Fibroblast of the aortic adventitia (primary cell): ENCODE measurements at places on chromosomes 16 and 17.

- no peak for DNase-seq
These were observed 44.9 kb upstream of the DLX4 start for GRCh38 chr17:49924116-49924515.

DNA sequence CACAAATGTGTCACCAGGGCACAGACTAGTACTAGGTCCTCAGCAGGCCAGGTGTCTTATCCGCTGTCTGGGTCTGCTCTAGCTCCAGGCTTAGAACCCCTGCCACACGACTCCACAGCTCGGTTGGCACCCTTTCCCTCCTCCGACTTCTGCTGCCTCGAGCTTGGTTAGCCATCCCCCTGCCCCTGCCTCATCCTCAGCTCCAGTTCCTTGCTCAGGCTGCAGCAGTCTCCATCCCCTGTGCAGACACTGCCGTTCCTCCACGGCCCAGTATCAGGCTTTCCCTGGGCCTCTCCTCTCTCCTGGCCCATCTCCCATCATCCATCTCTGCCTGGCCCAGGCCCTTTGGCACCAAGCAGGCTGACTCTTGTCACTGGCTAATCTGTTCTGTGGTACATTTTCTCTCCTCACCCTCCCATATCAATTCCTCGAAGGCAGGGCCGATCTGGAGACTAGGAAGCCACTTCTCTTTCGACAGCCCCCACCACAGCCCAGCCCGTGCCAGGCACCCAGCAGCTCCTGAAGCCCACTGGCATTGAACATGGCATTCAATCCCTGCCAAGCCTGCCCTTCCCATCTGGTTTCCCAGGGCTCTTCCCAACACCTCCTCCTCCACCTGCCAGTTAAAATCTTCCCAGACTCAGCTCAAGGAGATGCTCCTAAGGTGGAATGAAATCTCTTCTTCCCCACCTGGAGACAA, 1.4 kb upstream of the GRN start:
- DNase-seq = no peak

GRCh38 chr17:945672-946071, 33.9 kb downstream of the NXN start:
- no peak for DNase-seq

GRCh38 chr16:72013389-72013788, 4.8 kb downstream of the DHODH start:
- DNase-seq = peak; percentile 19

DNA sequence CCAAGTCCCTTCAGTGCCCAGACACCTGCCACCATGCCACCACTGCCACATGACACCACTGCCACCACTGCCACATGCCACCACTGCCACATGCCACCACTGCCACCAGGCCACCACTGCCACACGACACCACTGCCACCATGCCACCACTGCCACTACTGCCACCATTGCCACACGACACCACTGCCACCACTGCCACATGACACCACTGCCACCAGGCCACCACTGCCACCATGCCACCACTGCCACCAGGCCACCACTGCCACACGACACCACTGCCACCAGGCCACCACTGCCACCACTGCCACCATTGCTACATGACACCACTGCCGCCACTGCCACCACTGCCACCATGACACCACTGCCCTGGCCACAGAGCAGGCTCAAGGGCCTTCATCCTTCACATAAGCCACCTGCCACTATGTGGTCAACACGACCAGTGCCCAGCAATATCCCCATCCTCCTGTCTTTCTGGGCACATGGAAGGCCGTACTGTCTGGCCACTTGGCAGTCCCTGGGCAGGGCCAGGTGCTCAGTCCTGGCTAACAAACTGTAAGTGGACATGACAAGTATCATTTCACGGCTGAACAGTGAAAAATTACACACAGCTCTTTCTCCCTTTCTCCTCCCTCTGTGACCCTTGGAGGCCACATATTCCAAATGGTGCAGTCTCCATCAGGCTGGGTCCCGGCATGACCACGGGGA, 33.1 kb downstream of the ABR start:
- no peak for DNase-seq

DNA sequence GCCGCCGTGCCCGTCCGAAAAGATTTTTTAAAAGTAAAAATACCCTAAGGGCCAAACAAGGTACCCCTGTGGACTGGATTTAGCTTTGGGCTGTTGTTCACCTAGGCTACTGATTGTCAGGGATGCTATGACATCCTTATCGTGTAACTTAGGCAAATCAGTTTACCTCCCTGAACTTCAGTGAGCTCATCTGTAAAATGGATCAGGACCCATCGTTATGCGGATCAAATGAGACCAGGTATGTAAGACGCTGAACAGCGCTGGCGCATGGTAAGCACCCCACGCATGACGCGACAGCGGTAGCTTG, 658 bp upstream of the ZNF771 start:
- DNase-seq = no peak

- no peak for DNase-seq
These were observed 246.6 kb upstream of the DYNLRB2 start for GRCh38 chr16:80294172-80294571.

- DNase-seq = no peak
These were observed 144.0 kb upstream of the CHMP6 start for GRCh38 chr17:80847496-80848230.

DNA sequence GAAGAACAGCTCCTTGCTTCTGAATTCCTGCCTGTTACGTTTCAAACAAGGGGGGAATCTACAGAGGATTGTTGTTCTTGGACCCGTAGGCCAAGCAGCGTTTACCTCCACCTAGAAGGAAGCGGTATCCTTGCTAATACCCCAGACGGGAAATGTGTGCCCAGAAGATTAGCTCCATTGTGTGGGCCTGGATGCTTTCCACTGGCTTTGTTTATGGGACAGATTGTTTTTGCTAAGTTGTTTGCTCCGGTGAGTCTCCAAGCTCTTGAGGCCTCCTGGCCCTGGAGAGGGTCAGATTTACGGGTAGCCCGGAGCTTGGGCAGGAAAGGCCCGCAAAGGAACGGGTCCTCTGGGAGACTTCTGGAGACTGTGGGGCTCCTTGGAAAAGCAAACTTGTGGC, 28.4 kb upstream of the MRTFB start:
- no peak for DNase-seq

DNA sequence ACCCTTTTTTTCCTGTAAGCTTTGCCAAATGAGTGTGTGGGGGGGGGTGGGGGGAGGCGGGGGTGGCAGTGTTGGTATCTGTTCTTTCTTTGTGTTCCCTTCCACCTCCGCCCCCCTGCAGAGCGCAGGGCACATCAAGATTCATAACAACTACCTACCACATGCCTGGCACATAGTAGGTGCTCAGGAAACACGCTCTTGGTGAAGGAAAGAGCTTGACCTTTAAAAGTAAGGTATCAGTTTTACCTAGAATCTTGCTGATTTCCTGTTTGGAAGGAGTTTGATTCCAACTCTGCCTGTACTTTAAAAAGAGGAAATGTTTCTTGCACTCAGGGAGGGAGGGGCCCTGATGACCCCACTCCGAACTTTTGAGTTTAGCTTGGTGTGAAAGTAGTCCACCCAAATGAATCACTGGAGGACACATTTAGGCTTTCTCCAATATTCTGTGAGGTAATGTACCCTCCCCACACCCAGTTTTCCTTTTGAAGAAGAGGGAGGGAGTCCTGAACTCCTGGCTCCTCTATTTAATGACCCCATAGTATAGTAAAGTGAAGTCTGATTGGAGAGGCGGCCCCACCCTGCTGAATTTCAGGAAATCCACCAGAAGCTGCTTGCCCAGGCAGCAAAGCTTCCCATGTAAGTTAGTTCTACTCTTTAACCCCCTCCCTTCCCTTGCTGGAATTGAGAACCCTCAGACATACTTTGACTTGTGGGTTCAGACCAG, 560 bp upstream of the FAM20A start:
- DNase-seq = peak; percentile 54

DNA sequence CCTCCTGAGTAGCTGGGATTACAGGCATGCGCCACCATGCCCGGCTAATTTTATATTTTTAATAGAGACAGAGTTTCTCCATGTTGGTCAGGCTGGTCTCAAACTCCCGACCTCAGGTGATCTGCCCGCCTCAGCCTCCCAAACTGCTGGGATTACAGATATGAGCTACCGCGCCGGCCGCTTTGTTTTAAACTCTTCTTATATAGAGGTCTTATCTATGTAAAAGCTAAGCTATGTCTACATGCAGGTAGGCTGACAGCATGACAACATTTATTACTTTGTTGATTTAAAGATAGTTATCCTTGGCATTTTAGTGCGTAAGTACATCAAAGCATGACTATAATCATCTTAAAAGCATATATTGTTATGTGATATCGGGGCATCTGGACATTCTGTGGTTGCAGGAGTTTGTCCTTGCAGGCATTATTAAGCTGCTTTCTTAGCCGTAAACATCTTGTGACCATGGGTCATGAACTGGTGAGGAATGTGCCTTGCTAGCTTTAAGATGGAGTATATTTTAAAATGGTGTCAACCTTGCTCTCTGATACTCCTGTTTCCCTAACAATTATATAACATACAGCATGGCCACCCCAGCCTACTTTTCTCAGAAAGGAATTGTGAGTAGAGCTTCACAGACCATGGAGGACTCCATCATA, 45.8 kb upstream of the TAOK1 start:
- DNase-seq = no peak

GRCh38 chr17:73379826-73380225, 68.0 kb upstream of the CDC42EP4 start:
- DNase-seq = peak; percentile 16

DNA sequence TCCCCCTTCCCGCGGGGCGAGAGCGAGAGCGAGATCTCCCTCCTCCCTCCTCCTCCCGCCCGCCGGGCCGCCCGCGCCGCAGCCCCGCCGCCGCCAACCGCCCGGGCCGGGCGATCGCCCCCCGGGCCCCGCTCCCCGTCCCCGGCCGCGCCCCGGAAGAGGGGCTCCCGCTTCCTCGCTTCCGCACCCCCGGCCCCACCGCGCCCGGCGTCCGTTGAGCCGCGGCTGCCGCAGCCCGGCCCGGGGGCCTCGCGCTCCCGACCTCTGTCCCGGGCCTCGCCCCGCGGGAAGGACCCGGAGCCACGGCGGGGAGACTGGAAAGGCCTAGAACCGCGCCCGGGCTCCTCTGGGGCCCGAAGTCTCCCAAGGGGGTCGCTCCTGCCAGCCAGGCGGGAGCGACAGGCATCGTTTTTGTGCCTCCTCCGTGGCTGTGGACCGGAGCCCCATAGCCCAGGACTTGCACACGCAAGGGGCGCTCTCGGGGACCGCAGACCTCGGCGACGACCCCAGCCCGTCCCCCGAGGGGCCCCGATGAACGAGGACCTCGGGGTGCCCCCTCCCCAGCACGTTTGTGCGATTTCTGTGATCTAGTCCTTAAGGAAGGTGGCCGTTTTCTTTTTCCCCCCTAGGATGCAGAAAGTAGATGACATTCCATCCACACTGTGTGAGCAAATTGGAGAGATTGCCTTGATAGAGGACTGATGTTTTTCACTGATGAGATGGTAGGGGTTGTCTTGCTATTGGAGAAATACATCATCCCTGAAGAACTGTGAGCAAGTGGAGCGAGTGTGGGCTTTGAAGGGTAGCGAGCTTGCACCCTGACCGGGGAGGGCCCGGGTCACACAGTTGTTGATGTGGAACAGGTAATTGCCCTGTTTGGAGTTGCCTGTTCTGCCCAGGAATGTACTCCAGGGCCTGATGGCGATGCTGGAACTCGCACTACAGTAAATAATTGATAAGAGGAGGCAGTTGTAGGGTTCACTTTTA, 611 bp downstream of the BANP start:
- peak; percentile 34 for DNase-seq

- no peak for DNase-seq
These were observed 431 bp downstream of the TEKT3 start for GRCh38 chr17:15340966-15341365.

- no peak for DNase-seq
These were observed 6.2 kb upstream of the SLC7A6 start for GRCh38 chr16:68257906-68258800.

GRCh38 chr16:253833-254232, 19.2 kb downstream of the FAM234A start:
- no peak for DNase-seq

GRCh38 chr16:27254262-27254811, 14.2 kb downstream of the NSMCE1 start:
- DNase-seq = no peak

DNA sequence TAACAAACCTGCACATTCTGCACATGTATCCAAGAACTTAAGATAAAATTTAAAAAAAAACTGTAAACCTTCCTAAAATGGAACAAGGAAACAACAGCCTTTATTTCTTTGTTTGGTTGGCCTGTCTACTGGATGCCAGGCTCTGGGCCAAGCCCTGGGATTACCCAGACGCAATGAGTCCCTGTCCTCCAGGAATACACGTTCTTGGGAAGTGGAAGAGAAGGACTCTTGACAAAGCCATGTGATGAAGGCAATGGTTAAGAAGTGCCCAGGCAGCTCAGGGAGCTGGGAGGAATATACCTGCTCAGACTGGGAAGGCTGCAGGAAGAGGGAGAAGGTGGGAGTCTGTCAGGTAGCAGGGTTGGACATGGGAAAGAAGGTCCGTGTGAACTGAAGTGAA, 115.4 kb downstream of the AXIN2 start:
- no peak for DNase-seq

- DNase-seq = no peak
These were observed 8.8 kb upstream of the VPS4A start for GRCh38 chr16:69302301-69302700.

GRCh38 chr16:69351309-69352027, at the start of gene TMED6:
Gene TMED6 (minus strand): TSS chr16:69351786. CDS start chr16:69351753, 33 bp downstream.
- DNase-seq = no peak

DNA sequence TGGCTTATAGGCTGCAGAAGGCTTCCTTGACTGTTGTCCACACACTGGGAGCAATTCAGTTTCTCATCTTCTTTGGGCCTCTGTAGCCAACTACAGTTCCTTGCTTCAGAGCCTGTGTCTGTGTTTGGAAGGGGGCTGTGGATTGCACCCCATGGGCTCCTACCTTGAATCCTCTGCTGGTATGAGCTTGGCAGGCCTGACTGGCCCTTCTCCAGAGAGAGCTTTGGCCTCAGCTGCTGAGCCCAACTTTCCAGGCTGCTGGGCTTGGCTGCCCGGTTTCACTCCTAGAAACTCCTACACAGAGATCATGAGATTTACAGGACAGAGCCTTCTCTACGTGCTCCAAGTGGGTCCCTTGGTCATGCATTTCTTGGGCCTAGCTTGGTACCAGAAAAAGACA, 354.4 kb downstream of the SNX29 start:
- peak; percentile 17 for DNase-seq

DNA sequence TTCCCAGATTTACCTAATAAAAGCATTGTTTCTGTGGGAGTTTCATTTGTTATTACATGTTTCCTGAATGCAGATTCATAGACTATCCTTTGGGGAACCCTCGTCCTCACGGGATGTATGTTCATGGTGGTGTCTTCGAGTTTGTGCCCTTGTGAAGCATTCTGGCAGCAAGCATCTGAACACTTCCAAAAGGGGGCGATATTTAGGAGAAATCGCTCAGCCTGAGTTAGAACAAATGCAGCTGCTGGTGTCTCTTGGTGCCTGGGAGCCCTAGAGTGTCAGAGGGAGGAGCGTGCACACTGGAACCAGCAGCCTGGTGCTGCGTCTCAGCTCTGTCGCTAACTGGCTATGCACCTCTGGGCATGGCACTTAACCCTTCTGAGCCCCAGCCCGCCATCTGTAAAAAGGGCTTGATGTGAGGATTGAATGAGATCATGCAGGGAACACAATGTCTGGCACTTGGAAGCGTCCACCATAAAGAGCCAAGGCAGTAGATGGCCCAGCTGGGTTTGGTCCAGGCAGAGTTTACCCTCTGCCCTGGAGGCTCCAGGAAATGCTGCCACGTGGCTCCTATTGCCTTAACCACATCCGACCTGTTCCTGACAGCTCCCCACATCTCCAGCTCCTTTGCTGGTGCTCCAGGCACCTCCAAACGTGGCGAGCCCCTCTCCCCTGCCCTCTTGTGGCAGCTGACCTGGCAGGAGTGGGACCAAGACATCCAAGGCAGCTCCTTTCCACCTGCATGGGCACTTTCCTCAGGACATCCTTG, 25.0 kb upstream of the C16orf78 start:
- no peak for DNase-seq
